ENCODE measurements at places on chromosomes 11 and 22. TPM values are rescaled to one million over a fixed set of nuclear protein-coding genes. Genes with fewer than 3 reads are reported as not detected.

- no peak for DNase-seq
These were observed 2.5 kb upstream of the LMO2 start for GRCh38 chr11:33894398-33894746.

- peak; percentile 11 for DNase-seq
These were observed 874 bp downstream of the ZFTA start for GRCh38 chr11:63767565-63768236.

GRCh38 chr11:118213781-118214180, 11.0 kb downstream of the JAML start:
- DNase-seq = no peak

- DNase-seq = no peak
These were observed 175.0 kb upstream of the BDNF start for GRCh38 chr11:27874998-27875830.

DNA sequence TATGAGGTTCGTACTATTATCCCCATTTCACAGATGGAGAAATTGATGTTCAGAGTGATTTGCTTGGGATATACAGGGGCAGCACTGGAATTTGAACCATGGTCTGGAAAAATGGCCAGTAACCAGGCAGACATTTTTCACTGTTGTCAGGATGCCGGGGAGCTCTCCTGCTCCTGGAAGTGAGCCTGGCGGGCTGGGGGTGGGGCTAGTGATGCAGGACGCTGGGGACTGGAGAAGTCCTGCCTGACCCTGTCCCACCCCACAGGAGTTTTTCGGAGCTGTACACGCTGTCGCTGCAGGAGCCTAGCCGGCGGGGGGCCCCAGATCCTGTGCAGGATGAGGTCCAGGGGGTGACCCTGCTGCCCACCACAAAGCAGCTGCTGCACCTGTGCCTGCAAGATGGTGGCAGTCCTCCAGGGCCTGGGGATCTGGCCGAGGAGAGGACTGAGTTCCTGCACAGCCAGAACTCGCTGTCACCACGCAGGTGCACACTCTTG, 11.1 kb downstream of the SIPA1 start:
- DNase-seq = no peak

GRCh38 chr22:46355369-46355995, 20.0 kb downstream of the TRMU start:
- DNase-seq = peak; percentile 69

- DNase-seq = peak; percentile 79
These were observed at the start of gene PUS3 for GRCh38 chr11:125902927-125903710. Gene PUS3, minus strand, starts transcription at chr11:125903206. Its CDS starts 6,922 bp downstream, at chr11:125896284.

GRCh38 chr22:48284671-48285070, 1522.2 kb downstream of the TBC1D22A start:
- DNase-seq = no peak

Gene GPHA2
- not detected for polyA plus RNA-seq

Gene FOSL1
- 0.51 TPM for polyA plus RNA-seq

Gene TCN1
- polyA plus RNA-seq = not detected

Gene CCDC88B
- 45.6 TPM for polyA plus RNA-seq

Gene ADORA2A
- polyA plus RNA-seq = 89.6 TPM

Gene TNNT3
- polyA plus RNA-seq = not detected
